GDM1 (cell line): ENCODE measurements at places on chromosomes 4 and X.

- no peak for DNase-seq
Observed at GRCh38 chrX:124358800-124359383, 12.5 kb downstream of the SH2D1A start.

GRCh38 chr4:118849867-118850487 lies 14.1 kb upstream of the SEC24D start:
- no peak for DNase-seq

DNA sequence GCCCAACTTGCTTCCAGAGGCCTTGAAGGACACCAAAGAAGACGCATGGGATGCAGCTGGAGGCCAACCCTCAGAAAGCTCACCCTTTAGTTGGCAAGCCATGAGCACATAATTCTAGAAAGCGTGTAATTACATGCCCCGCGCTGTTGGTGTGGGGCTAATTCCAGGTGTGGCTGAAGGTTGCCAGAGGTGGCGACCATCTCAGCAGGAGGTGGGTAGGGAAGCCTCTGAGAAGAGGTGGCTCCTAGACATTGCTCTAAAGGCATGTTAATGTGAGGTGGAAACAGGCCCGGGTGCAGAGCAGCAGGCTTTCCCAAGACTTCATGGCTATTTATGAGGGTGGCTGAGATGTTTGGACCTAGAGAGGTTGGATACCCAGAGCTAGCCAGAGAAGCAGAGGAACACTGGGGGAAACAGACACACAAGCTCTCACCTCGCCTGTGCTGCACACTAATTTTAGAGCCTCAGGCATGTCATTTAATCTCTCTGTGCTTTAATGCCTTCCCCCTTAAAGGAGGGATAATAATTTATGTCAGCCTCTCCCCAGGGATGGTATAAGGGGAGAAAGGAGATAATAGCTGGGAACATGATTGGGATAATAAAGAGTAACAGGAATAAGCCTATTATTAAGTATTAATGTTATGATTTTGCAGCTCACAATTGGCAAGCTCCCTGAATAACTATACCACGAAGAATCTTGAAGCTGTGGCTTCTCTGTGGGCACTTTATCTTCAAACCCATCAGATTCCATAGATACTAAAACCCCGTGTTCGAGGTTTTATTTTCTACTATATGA lies 60.0 kb upstream of the HELT start:
- no peak for DNase-seq

GRCh38 chrX:50375481-50376267 lies 95.0 kb downstream of the DGKK start:
- no peak for DNase-seq

GRCh38 chr4:2794486-2795299 lies 1.8 kb downstream of the SH3BP2 start:
- no peak for DNase-seq

GRCh38 chrX:103361798-103362197 lies 5.5 kb downstream of the TCEAL9 start:
- DNase-seq = no peak

DNA sequence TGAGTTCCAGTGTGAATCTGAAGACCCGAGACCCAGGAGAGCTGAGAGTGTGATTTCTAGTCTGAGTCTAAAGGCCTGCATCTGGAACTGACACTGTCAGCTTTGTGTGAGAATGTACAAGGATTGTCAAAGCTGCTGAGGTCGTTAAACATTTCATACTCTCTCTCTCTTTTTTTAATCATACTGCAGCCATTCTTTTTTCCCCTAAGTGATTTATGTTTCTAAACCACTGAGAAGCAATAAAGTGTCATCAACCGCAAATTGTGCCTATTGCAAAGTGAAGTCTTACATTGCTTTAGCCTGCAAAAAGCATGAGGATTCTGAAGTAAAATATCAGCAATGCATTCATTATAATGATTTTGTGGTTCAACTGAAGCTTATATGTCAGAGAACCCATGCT lies 106.0 kb downstream of the ASMT start:
- DNase-seq = no peak

GRCh38 chr4:31374256-31374960 lies 654.2 kb downstream of the PCDH7 start:
- no peak for DNase-seq

- no peak for DNase-seq
Observed at GRCh38 chr4:55608591-55608990, 16.5 kb upstream of the PDCL2 start.

- no peak for DNase-seq
Observed at GRCh38 chrX:2487366-2487765, 13.4 kb downstream of the DHRSX start.

- DNase-seq = no peak
Observed at GRCh38 chr4:110611968-110612447, 10.9 kb downstream of the PITX2 start.

GRCh38 chrX:121832446-121832845 lies 785.0 kb downstream of the GLUD2 start:
- no peak for DNase-seq

- no peak for DNase-seq
Observed at GRCh38 chrX:133188631-133189030, 29.5 kb downstream of the TFDP3 start.

DNA sequence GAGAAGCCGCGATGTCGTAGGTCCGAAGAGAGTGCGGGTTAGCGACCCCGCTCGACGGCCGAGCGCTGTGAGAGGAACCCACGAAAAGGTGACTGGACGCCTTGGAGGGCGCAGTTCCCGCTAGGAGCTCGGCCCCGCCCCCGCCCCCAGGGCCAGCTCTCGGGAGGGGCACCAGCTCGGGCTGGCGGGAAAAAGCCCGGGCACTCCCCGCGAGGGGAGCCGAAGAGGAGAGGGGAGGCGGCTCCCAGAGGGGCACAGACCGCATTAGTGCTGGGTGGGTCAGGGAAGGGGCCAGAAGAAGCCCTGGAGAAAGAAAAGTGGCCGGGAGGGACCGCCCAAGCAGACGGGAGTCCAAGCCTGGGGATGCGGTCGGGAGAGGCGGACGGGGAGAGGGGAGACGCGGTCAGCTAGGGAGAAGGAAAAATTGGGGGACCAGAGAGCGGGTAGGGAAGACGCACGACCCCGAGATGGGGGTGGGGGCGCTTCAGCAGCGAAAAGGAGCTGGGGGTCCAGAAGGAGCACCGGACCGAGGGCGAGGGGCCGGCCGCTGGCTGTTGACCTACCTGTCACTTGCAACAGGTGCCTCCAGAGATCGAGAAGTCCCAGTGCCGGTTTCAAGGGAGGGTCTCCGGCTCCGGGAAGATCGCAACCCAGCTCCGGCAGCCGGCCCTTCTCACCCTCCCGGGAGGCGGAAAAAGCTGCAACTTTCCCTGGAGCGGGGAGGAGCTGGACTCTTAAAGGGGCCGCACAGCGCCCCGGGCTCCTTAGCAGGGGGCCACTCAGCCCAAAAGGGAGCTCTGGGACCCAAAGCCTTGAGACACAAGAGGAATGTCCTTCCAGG lies at the start of gene SYTL4:
SYTL4 (minus strand) TSS at position 681 of the 841 bp plus-strand sequence. CDS start 30,084 bp downstream, outside the sequence.
- DNase-seq = peak; percentile 6

- no peak for DNase-seq
Observed at GRCh38 chr4:107826421-107826980, 1.8 kb downstream of the SGMS2 start.

GRCh38 chrX:1102786-1103185 lies 109.7 kb downstream of the CRLF2 start:
- no peak for DNase-seq

- no peak for DNase-seq
Observed at GRCh38 chr4:152949930-152950329, 13.8 kb downstream of the FHDC1 start.
